ENCODE measurements at places on chromosomes 2 and 18.
A peak's percentile ranks its signal among the peaks of the same experiment; 100 is the strongest.

DNA sequence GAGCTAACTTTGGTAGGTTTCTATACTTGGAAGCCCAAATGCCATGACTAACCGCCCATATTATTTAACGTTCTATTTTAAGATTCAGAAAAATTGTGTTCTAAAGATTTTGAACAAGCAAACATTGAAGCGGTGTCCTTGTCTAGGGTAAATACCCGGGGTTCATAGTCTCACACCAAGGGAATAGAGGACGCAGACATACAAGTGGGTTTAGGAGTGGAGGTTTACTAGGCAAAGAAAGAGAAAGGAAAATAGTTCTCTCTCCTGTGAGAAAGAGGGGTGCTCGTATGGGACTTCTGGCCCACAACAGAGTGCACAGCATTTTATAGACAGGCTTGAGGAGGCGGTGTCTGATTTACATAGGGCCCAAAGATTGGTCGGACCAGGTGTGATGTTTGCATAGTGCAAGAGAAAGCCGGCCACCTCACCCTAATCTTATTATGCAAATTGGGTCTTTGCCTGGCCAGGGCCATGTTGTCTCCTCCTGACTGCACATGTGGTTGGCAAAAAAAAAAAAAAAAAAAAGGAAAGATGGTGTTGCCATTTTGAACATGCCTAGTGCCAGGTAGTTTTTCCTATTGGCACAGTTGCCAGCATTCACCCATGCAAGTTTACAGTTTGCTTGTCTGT lies 1062.6 kb downstream of the LRP1B start:
- no peak for DNase-seq

DNA sequence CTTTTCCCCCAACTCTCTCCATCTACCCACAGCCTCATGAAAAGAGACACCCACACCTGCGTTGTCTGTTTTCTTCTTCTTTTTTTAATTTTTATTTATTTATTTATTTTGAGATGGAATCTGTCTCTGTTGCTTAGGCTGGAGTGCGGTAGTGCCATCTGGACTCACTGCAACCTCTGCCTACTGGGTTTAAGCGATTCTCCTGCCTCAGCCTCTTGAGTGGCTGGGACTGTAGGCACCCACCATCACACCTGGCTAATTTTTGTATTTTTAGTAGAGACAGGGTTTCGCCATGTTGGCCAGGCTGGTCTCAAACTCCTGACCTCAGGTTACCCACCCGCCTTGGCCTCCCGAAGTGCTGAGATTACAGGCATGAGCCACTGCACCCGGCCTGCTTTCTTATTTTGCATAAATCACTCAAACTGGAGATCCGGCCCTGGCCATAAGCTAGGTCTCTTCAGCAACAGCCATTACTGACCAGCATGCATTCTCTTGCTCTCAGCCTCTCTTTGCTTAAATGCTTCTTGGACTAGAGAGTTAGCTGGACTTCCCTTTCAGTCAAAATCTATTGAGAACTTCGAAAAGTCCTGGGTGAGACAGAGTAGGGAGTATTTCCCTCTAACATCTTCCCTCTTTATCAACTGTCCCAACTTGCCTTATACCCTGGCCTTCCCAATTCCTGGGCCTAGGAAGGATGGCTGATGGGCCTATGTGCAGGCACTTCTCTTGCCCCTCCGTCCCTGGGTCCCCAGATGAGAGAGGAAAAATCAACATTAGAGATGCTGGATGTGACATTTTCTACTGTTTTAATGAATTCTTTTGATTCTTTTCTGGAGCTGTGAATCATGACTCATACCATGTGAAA lies 27.3 kb downstream of the MYCN start:
- no peak for DNase-seq

DNA sequence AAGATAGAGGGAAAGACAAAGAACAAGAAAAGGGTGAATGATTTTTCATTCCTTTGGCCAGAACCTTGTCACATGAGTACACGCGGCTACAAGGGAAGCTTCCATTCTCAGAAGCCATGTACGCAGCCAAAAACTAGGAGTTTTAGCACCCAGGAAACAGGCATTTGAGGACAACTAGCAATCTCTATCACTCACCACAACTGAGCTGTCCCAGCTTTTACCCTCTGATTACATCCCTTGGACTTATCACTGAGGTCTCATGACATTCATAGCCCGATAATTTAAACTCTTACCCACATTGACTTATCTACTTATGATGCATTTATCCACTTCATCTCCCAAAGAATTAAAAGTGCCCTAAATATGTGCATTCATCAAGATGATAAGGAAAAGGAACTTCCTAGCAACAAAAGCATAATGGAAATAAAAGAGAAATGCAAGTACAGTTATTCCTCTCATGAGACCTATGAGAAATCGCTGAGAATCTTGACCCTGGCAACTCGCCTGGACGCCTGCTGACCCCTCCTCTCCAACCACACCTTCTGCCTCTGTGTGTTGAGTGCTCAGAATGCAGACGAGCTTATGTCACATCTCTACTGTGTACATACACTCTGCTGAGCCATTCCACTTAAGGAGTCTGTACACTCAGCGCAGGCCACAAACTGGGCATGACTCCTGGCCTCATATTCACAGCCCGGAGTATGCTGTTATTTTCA lies 28.7 kb upstream of the MFSD6 start:
- peak; percentile 48 for DNase-seq

DNA sequence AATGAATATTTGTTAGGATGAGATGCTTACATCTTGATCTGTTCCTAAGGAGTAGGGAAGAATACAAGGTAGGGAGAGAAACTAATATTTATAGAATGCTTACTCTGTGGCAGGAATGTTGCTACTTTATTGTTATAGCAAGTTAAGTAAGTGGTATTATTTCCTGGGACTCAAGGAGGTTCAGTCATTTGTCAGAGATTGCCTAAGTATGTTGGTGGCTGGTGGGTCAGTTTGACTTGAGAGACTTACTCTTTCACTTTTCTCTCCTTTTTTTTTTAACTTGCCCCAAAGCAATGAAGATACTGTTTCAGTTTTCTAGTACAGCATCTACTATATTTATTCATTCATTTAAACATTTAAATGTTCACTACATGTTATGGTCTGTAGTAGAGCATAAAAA lies 209.2 kb upstream of the STON1 start:
- DNase-seq = no peak

GRCh38 chr18:41999751-42000150 lies 44.7 kb downstream of the PIK3C3 start:
- no peak for DNase-seq

DNA sequence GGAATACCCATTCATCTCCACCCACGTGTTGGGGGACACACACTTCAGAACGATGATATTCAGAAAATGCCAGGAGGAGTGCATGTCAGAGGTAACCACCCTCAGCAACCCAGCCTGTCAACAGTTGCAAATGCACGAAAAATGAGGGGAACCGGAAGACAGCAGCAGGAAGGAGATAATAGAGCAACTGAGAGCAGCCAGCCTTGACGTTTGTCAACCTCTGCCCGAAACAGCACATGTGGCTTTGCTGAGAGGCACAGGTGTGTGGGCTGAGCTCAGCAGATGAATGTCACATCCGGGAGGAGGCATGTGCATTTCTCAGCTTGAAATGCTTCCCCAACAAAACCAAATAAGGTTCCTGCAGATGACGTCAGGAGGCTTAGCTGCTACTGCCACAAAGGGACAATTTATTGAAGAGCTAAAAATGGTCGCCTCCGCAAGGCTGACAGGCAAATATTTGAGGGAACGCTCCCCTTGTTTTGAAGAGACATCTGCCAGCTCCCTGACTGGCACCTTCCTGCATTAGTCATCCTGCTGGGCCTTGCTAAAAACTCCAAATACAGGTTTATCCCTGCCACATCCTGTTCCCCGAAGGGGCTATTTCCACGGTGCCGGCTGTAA lies 419.0 kb downstream of the NBAS start:
- no peak for DNase-seq

DNA sequence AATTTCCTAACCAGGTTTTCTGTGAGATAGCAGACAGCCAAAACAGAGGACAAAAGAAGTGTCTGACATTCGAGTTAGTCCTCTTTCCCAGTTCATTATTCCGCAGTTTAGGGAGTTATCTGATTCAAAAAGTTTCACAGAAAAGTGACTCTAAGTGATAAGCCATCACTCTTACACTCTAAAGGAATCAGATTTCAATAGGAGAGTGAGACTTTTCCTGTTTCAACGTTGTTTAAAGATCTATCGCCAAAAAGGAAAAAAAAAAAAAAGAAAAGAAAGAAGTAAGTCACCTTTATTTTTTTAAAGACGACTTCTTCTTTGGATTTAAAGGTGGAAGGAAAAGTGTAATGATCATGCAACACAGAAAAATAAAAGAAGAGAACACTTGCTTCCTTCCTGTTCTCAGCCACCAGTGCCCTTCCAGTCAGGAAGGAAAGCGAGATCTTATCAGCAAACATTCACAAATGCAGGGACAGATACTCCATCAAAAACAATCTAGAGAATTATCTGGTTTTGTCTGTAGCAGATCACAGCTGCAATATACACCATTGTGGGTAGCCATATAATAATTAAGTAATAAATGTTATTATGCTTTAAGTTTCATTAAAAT lies 49.8 kb downstream of the TFPI start:
- no peak for DNase-seq

GRCh38 chr2:96767135-96767871 lies 6.6 kb downstream of the CNNM4 start:
- DNase-seq = no peak

DNA sequence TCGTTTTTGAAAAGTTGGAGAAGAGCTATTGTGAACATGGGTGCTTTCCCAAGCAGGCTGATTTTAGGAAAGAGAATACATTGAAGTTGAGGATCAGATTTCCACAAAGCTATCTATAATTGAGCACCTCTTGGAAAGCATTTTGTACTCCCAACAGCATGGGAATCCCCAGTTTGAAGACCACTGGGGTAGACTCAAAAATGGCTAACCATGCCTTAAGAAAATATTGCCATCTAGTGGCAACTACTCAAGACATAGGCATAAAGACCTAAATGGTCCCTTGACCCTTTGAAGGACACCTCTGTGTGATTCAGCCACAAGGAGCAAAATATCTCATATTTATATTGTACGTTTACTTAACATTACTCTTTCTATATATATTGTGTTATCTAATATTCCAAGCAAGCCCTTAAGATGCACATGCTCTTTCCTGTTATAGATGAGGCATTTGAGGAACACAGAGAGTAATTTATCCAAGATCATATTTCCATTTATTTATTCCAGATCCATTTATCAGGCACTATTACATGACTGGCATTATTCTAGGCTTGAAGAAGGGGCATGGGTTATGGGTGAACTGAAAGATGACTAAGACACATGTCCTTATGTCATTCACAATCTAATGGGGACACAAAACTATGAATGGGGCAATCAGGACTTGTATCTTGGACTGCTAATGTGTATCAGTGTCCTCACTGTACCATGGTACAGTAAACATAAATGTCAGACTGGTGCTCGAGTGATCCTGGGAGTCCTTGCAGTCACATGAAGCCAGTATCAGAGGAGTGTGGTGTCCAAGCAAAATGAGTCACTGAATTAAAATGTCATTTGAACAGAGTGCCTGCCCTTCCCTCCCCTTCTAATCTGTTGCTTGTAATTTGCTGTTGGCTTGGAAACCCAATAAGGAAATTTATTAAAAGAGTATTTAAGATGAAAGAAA lies 121.0 kb upstream of the XPO1 start:
- no peak for DNase-seq

- no peak for DNase-seq
These were observed 215.0 kb downstream of the MYCN start for GRCh38 chr2:16155366-16155765.

DNA sequence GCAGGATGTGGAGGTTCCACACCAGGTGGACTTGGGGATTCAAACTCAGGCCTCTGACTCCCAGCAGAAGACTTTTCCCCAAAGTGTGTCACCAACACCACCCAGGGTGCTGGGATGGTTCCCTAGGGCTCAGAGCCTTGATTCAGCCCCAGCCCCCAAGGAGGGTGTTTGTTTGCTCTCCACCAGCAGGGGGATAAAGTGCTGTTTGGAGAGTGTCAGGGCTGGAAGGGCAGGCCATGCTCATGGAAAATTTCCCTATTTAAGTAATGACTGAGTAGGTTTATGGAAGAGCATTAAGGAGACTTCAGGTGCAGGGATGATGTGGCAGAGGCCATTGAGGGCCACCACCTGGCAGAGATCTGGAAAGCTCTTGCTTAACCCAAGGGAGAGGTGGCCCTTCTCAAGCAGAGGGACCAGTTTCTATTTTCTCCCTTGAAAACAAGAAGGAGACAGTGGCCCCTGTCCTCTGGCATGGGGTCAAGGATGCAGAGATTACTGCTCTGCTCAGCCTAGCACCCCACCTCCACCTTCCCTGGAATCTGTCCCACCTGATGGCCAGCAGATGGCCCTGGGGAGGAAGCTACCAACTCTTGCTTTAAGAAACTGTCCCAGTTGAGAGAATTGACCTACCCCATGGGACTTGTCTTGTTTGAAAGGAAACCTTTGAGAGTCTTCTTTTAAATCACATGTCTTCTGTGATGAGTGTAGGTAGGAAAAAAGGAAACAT lies 122.1 kb downstream of the ACOXL start:
- DNase-seq = no peak

- DNase-seq = no peak
These were observed 132.0 kb downstream of the NDUFA10 start for GRCh38 chr2:239893236-239893515.

GRCh38 chr2:88754585-88755320 lies 63.3 kb downstream of the RPIA start:
- DNase-seq = no peak

GRCh38 chr2:84942166-84942565 lies 28.8 kb upstream of the KCMF1 start:
- DNase-seq = no peak

- no peak for DNase-seq
These were observed 27.8 kb downstream of the ZNF532 start for GRCh38 chr18:58892488-58892887.

GRCh38 chr2:140442319-140442718 lies 1662.1 kb upstream of the NXPH2 start:
- DNase-seq = no peak

- peak; percentile 90 for DNase-seq
These were observed at the start of gene METTL5 for GRCh38 chr2:169824373-169825333. Gene METTL5, minus strand, starts transcription at chr2:169824905. Its CDS starts 308 bp downstream, at chr2:169824597.

DNA sequence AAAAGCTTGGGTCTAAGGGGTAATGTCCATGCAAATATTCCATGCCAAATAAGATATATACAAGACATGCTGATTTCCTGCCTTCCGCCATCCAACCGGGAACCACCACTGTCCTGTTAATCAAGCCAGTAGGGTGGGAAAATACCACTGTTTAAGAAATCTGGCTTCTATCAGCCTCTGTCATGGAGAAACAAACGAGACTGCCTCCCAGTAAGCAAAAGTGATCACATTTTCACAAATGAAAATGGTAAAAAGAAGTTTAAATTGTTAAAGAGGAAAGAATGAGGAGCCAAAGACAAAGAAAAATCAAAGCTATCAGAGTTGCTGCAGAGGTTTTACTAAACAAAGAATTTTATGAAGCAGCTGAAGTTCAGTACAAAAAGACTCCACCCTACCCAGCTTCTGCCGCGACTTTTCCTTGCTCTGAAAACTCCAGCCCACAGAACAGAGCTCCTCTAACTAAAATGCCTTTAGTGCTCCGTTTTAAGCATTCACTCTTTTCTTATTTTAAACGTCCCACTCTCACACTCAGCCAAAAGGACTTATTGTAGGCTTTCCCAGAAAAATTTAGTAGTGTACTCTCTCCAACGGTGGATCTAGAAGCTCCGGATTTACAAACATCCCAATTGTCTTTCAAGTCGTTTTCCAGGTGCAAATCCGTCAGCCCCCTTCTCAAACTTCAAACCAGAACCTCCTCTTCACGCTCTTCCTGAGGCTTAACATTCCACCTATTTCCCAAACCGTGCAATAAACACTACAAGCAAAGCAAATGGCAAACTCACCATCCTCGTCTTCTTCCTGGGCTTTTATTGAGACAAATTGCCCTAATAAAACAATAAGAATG lies 613 bp downstream of the COL5A2 start:
- DNase-seq = peak; percentile 70

GRCh38 chr2:43611987-43612894 lies 16.4 kb upstream of the THADA start:
- DNase-seq = peak; percentile 82

Measured in right forelimb (tissue), 1 donor.